Mesenchymal stem cell (in vitro differentiated cells and primary cell): ENCODE measurements at places on chromosomes 2 and 18.

DNA sequence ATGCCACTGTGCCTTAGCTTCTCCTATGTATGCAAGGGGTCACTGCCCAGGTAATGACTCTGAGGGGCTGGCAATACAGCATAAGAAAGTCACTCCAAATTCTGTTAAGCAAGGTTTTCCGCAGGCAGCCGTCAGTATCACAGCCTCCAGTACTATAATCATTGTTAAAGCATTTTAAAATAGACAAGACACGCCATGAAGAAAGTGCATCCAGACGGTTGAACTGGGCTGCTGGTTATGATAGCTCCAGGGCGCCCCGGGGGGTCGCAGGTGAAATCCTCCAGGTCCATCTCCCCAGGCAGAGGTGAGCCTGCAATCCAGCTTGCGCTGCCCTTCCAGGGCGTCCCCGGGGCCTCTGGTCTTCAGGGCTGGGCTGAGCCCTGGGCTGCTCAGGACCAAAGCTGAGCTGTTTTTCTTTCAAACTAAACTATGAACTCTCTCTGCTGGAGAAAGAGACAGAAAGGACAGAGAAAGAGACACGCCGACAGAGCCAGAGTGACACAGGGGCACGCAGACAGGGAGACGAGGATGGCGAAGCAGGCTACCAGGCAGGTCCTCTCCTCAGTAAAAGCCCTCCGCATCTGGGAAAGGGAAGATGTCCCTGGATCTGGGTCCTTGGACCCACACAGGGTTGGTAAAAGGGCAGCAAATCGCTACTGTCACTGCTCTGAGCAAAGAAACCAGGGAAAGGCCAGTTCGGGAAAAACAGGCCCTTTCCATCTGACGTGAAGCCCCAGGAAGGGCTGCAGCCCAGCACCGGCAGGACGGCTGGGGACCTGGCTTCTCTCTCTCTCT, 2.1 kb upstream of the TWIST2 start:
- H3K27me3 ChIP-seq: no peaks in the 10 kb centered on the region
- peak; percentile 20 for DNase-seq
- H3K4me1 ChIP-seq: peaks cover 28% of the 10 kb centered on the region
- H3K27ac ChIP-seq: no peak overlapping the region
- H3K4me3 ChIP-seq: no peak overlapping the region
- peaks cover 10% of the 10 kb centered on the region for H3K36me3 ChIP-seq

DNA sequence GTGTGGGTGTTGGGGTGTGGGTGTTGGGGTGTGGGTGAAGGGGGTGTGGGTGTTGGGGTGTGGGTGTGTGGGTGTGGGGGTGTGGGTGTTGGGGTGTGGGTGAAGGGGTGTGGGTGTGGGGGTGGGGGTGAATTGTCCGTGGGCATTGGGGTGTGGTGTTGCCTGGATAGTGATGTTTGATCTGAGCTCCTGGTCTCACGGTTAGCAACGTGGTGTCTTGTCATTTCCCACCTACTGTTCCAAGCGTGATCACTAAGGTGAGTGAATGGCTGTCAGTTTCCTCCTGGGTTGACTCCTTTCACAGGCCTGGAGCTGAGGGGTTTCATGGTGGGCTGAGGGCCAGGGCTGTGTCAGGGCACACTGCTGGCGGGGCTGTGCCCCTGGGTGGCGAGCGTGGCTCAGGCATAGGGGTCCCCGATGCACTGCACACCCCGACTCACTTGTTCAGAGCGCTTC, 27.2 kb downstream of the RTP5 start:
- no peaks in the 10 kb centered on the region for H3K36me3 ChIP-seq
- no peak overlapping the region for H3K27ac ChIP-seq
- H3K4me1 ChIP-seq: peaks cover 15% of the 10 kb centered on the region
- no peak overlapping the region for H3K4me3 ChIP-seq

- no peak for DNase-seq
- H3K27me3 ChIP-seq: peaks cover 42% of the 10 kb centered on the region
- no peak overlapping the region for H3K4me3 ChIP-seq
- H3K27ac ChIP-seq: no peak overlapping the region
- no peaks in the 10 kb centered on the region for H3K36me3 ChIP-seq
- peaks cover 12% of the 10 kb centered on the region for H3K4me1 ChIP-seq
Observed at GRCh38 chr2:98089941-98090340, 3.0 kb downstream of the VWA3B start.

GRCh38 chr2:14907014-14907612, 274.6 kb downstream of the LRATD1 start:
- no peaks in the 10 kb centered on the region for H3K36me3 ChIP-seq
- no peaks in the 10 kb centered on the region for H3K4me1 ChIP-seq
- no peak for DNase-seq
- H3K4me3 ChIP-seq: no peak overlapping the region
- H3K27ac ChIP-seq: no peak overlapping the region
- no peaks in the 10 kb centered on the region for H3K27me3 ChIP-seq

DNA sequence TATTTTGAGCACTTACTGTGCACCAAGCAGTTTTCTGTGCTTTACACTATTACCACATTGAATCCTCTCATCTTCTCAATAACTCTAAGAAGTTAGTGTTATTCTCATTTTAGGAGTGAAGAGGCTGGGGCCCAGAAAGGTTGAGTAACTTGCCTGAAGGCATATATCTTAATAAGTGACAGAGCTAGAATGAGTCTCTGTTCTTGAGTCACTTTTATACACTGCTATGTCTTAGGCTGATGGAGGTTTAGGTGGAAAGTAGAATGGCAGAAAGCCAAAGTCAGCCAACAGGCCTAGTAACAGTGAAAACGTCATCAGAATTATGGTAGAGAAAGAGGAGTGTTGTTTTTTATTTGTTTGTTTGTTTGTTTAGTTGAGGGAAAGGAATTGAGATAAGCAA, 27.9 kb upstream of the RPE start:
- DNase-seq: no peak
- H3K27me3 ChIP-seq: no peaks in the 10 kb centered on the region
- H3K36me3 ChIP-seq: no peaks in the 10 kb centered on the region
- H3K4me1 ChIP-seq: peaks cover 3% of the 10 kb centered on the region
- H3K4me3 ChIP-seq: no peak overlapping the region

DNA sequence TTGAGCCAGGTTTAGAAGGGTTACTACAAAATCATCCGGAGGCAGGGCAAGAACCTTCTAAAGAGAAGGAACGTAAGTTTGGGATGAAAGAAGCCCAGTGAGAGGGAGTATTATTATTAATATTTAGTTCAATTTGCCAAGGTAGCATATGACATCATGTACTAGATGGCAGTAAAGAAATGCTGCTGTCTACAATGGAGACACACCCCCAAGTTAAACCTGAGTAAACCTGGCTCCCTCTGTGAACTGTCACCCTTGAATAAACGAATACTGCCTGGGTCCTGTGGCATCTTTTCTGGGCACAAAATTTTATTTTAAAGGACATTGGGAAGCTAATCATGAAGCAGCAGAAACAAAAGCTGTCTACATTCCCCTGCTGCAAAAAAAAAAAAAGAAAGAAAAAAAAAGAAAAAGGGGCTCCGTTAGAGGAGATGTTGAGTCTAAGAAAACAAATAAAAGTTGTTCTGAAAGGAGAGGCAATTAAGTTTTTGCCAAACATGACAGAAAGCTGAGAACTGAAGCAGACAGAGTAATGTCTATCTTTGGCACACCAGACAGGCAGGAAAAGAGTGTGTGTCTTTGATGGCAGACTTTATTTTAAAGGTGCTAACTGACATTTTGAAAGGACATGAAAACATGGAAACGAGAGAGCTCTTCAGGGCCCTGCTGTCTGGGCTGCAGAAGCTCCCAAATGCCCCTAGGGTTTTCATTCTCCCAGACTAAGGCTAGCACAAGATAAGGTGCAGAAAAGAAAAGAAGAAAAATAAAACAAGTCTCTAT, 557.7 kb upstream of the CHAC2 start:
- no peaks in the 10 kb centered on the region for H3K4me1 ChIP-seq
- H3K27ac ChIP-seq: no peak overlapping the region
- DNase-seq: no peak
- H3K27me3 ChIP-seq: no peaks in the 10 kb centered on the region

DNA sequence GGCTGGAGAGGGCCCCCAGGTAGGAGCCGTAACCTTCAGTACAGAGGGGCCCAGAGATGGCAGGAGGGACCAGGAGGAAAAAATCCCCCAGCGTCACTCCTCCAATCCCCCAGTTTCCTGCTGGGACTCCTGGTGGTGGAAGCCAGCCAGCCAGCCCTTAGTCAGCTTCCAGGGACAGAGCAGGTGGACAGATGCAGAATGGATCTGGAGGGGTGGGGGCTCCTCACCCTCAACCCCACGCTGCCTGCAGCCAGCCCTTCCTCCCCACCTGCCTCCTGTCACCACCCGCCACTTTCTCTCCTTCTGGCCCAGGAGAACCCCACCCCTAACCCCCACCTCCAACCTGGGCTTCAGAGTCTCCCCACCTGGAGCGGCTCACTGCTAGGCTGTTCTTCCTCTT, 21.1 kb downstream of the EMX1 start:
- no peak overlapping the region for H3K27ac ChIP-seq
- no peak overlapping the region for H3K4me3 ChIP-seq
- peaks cover 6% of the 10 kb centered on the region for H3K27me3 ChIP-seq

DNA sequence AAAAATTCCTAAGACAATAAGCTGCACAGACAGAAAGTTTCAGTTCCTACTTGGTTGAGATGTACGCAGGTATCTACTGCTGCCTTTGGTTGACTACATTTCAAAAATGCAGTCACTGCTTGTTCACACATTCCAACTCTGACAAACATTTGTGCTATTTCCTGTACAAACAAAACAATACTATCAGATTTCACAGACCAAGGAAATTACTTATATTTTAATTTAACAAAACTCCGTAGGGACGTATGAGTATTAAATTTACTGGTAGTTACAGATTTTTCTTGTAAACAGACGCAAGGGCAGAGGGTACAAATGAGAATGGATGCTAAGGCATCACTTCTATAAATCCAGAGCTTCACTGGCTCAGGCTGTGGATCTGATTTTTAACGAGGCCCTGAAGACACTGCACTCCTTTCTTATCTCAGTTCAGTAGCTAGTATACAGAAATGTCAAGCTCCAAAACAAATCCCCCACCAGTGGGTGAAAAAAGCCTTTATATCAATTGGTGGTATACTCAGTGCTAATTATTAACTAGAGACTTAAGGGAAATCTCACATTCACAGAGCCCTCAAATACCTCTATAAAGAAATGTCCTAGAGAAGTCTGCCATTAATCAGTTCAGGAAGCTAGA, 31.7 kb upstream of the TTC32 start:
- no peaks in the 10 kb centered on the region for H3K27me3 ChIP-seq
- DNase-seq: peak; percentile 27
- no peaks in the 10 kb centered on the region for H3K4me1 ChIP-seq

DNA sequence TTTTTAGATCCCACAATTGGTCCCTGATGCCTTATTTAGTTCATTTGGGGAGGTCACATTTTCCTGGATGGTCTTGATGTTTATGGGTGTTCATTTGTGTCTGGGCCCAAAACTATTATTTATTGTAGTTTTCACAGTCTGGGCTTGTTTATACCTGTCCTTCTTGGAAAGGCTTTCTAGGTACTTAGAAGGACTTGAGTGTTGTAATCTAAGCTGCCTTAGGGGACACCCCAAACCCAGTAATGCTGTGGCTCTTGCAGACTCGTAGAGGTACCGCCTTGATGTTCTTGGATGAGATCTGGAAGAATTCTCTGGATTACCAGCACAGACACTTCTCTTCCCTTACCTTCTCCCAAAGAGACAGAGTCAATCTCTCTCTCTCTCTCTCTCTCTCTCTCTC, 25.0 kb upstream of the ITSN2 start:
- no peaks in the 10 kb centered on the region for H3K4me1 ChIP-seq
- H3K4me3 ChIP-seq: no peak overlapping the region
- no peaks in the 10 kb centered on the region for H3K36me3 ChIP-seq
- H3K27me3 ChIP-seq: no peaks in the 10 kb centered on the region
- no peak overlapping the region for H3K27ac ChIP-seq
- no peak for DNase-seq

GRCh38 chr2:226934546-226935201, 98.8 kb downstream of the RHBDD1 start:
- H3K36me3 ChIP-seq: no peaks in the 10 kb centered on the region
- no peak for DNase-seq
- H3K27ac ChIP-seq: no peak overlapping the region

DNA sequence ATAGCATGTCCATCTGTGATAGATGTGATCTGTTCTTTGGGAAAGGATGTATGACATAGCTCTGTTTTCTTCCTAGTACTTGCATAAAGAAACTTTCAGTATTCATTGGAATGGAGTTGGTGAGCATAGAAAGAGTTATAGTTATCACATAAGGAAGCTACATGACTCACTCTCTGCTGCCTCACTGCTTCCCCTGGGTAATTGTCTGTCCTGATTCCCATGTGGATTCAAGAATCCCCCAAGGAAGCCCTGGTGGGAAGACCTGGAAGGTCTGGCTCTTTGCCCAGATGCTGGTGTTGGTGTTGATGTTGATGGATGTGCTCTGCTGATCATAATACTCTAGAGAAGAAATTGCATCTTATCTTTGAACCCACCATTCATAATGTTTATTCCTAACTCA, 60.6 kb downstream of the PTPN4 start:
- H3K27me3 ChIP-seq: no peaks in the 10 kb centered on the region
- H3K27ac ChIP-seq: no peak overlapping the region
- H3K4me1 ChIP-seq: peaks cover 4% of the 10 kb centered on the region
- no peak overlapping the region for H3K4me3 ChIP-seq

GRCh38 chr2:133317178-133317577, 251.1 kb downstream of the NCKAP5 start:
- DNase-seq: no peak
- no peaks in the 10 kb centered on the region for H3K4me1 ChIP-seq
- no peaks in the 10 kb centered on the region for H3K27me3 ChIP-seq
- H3K36me3 ChIP-seq: no peaks in the 10 kb centered on the region
- H3K4me3 ChIP-seq: no peak overlapping the region
- H3K27ac ChIP-seq: no peak overlapping the region

- H3K27me3 ChIP-seq: no peaks in the 10 kb centered on the region
- H3K4me1 ChIP-seq: no peaks in the 10 kb centered on the region
- no peak overlapping the region for H3K4me3 ChIP-seq
- DNase-seq: peak; percentile 90
Observed at GRCh38 chr2:179454443-179455171, 190.0 kb upstream of the SESTD1 start.

- H3K4me1 ChIP-seq: no peaks in the 10 kb centered on the region
- H3K27me3 ChIP-seq: no peaks in the 10 kb centered on the region
- H3K36me3 ChIP-seq: no peaks in the 10 kb centered on the region
Observed at GRCh38 chr18:78566720-78567119, 412.9 kb upstream of the SALL3 start.

DNA sequence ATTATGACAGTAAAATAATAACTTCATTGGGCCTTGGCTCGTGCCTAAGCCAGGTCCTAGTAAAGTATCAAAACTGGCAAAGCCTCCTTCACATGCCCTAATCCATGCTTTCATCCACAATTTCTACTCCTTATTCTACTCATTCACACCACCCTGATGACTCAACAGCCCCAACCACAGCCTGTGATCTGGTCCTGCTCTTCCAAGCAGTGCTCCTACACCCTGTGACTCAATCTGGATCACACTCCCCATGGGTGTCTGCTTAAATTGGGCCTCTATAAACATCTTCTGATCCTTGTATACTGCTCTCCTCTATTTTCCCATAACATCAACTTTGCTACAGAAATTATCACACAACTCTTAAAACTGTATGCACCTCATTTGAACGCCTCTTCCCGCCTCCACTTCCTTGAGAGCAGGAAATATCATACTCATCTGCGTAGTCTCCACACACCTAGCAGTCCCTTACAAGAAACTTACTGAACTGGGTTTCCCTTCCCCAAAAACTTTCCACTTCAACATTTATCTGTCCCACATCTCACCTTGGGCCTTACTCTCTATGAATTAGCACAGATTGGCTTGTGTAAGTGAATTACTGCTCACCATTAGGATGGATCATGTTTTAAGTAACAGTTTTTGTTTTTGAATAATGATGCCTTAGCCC, 15.9 kb downstream of the GTF3C3 start:
- H3K27ac ChIP-seq: no peak overlapping the region
- peak; percentile 45 for DNase-seq
- no peaks in the 10 kb centered on the region for H3K27me3 ChIP-seq
- peaks cover 91% of the 10 kb centered on the region for H3K36me3 ChIP-seq
